ENCODE measurements at places on chromosomes 2 and 18. TPM values are rescaled to one million over a fixed set of nuclear protein-coding genes. Genes with fewer than 3 reads are reported as not detected.
A peak's percentile ranks its signal among the peaks of the same experiment; 100 is the strongest.

Gene BMP10
- not detected for polyA plus RNA-seq

Gene FAM110C
- polyA plus RNA-seq, result 10.7 TPM

Gene HMSD
- polyA plus RNA-seq, result 1.2 TPM

- DNase-seq, result peak; percentile 59
Observed at GRCh38 chr2:133780099-133780996, 212.1 kb upstream of the NCKAP5 start.

- no peak for DNase-seq
Observed at GRCh38 chr2:240465268-240465764, 29.9 kb downstream of the GPC1 start.

- no peak for DNase-seq
Observed at GRCh38 chr2:118970396-118971135, 28.6 kb downstream of the MARCO start.

DNA sequence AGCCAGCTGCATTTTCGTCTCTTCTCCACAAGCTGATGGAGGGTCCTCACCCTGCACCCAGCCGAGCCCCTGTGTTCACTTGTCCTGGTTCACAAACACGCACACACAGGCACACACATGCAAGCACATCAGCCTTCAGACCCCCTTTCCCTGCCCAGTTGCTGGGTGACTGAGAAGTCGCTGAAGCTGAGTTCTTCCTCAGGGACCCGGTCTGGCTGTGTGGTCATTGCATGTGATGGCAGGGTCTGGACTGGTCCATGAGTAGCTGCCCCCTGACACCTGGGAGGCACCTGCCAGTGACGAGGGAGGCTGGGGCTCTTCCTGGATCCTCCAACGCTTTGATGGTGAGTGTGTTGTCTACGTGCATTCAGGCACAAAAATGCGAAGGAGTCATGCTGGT, 546.1 kb upstream of the SALL3 start:
- no peak for DNase-seq

- no peak for DNase-seq
Observed at GRCh38 chr18:57188851-57189557, 42.1 kb downstream of the BOD1L2 start.

- no peak for DNase-seq
Observed at GRCh38 chr2:23404426-23404825, 19.4 kb downstream of the KLHL29 start.
